Stimulated activated CD8-positive, alpha-beta memory T cell treated with anti-CD3 and anti-CD28 coated beads, Interleukin-7, amount 100 ng/mL, for 1 hour (primary cell): ENCODE measurements at places on chromosomes 5 and 9.

DNA sequence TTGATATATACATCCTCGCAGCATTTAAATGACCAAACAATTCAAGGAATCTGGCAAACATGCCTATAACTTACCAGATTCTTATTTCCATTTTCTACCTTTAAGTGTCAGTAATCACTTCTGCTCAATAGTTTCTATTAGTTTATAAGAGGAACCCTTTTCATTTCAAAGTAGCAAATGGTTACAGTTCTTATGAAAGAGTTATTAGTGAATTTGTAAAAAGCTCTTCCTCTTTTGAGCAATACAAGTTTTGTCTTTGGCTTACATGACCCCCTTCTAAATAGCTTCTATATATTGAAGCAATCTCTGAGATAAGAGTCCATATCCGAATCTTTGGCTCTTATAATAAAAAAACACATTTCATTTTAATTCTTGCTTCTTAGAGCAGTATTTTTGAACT, 42.0 kb downstream of the ELL2 start:
- DNase-seq: no peak

DNA sequence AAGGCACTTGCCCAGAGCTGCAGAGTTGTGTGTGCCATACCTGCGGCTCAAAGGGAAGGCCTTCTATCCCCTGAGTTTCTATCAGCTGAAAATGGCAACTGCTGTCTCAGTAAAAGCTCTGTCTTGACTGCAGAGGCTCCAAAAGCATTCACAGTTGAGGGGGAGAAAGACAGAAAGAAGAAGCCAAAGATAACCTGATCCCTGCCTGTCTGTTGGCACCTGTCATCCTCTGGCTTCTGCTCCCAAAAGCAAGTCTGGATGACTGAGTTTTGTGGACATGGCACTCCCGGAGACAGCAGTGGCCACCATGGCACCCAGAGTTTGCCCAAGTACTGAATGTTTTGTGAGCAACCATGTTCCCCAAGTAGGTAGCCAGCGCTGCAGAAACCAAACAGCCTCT, 176.6 kb downstream of the NR3C1 start:
- DNase-seq: no peak

DNA sequence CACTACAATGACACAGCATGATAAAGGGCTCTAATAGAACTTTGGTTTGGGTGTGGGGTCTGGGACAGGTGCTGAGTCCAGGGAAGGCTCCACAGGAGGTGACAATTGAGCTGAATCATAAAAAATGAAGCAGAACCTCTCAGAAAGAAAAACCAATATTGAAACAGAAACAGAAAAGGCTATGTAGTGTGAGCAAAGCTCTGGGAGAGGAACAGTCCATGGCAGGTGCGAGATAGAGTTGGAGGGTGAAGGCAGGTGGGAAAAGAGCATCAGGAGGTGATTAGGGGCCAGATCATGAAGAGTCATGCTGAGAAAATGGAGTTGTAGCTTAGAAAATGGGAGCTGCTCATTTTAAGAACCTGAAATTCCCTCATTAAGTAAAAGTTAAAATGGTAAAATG, 164.9 kb downstream of the KCTD16 start:
- DNase-seq: no peak

- no peak for DNase-seq
Observed at GRCh38 chr9:90965226-90966030, 163.8 kb downstream of the SYK start.

DNA sequence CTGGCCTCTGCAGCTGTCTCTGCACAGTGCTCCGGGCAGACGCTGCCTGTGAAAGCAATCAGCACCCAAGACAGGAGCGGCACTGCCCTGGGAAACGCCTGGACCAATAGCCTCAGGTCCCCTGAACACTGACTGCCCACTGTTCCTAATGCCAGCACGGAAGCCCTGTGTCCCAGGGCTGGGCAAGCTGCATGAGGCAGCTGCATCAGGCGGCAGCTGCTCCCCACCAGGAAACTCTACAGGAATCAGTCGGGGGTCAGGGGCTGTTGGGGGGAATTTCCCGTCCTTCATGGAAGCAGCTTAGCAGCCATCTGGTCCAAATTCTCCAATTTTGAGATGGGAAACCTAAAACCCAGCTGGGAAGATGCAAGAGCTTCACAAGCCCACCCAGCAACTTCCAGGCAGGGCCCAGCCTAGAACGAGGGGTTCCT, 118.6 kb downstream of the VAV2 start:
- DNase-seq: no peak

GRCh38 chr9:93952784-93953495, 2.2 kb downstream of the BARX1 start:
- no peak for DNase-seq

- DNase-seq: peak; percentile 33
Observed at GRCh38 chr5:68251386-68251785, 35.8 kb downstream of the PIK3R1 start.

- peak; percentile 49 for DNase-seq
Observed at GRCh38 chr5:172113036-172113435, 75.0 kb downstream of the STK10 start.

- peak; percentile 53 for DNase-seq
Observed at GRCh38 chr5:172932313-172933017, 26.8 kb upstream of the RPL26L1 start.

GRCh38 chr5:74643111-74643562, 2.6 kb upstream of the ENC1 start:
- no peak for DNase-seq
